Dermis microvascular lymphatic vessel endothelial cell (primary cell): ENCODE measurements at places on chromosomes 4 and X.

DNA sequence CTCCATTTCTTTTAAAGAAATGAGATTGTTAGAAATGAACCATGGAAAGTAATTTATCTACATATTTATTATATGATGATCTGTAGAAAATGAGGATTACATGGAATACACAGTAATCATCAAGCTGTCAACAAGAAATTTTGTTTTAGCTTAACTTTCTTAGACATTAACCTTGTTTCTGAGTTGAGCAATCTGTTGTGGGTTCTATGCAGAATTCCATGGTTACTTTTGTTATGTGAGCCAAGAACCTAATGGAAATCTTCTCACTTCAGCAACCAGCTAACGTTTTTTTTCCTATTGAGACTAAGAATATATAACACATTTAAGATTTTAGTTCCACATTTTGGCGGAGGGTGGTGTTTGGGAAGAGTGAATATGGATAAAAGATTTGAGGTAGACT is 136.1 kb upstream of the SLC4A4 start:
- DNase-seq = no peak

DNA sequence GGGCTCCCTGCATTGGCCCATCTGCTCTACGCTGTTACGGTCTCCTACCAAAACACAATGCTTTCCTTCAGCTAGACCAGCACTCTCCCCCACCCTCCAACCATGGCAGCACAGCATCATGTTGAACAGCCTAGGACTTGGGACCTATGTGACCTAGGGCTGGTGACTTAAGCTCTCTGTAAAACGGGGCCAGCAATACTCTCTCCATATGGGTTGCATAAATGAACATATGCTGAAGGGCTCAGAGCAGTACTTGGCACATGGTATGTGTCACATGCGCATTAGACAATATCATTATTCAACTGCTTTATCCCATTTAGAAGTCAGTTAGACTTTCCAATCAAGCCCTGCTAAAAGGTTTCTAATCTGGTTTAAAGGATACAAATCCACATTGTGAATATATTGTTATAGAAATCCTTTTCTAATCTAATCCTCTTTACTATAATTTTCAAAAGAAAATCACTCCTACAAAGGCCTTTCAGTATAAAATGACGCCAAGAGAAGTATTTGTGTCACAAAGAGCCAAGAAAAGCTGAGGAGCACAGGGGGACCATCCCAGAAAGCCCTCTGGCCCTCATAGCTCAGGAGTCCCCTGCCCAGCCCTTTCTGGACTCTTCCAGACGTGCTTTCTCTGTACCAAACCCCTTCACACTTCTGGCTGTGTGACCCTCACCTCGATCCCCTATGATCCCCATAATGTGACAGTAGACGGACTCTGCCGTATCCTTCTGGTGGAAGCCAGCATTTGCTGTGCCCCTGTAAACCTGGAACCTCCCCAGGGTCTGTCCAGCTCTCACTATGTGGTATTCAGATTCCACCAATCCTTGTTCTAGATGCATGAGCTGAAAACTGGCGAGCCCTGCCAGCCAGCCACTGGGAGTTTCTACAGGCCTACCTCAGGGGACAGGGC is 42.3 kb downstream of the NSG1 start:
- no peak for DNase-seq

DNA sequence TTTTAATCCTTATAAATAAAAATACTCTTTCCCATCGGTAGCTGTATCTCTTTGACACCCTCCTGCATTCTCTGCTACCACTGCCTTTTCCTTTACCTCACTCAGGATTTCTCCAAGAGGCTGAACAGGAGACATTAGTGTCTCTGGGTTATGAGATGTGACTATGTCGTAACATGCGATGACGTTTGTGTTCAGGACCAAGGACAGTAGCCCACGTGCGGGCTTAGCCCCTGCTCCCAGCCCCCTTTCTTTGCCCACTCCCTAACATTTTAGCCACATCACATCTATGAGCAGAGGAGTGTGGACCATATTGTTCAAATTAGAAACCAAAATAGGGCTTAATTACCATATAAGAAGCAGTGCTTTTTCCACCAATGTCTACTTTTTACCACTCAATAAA is 369.3 kb downstream of the FBXW7 start:
- DNase-seq = no peak

DNA sequence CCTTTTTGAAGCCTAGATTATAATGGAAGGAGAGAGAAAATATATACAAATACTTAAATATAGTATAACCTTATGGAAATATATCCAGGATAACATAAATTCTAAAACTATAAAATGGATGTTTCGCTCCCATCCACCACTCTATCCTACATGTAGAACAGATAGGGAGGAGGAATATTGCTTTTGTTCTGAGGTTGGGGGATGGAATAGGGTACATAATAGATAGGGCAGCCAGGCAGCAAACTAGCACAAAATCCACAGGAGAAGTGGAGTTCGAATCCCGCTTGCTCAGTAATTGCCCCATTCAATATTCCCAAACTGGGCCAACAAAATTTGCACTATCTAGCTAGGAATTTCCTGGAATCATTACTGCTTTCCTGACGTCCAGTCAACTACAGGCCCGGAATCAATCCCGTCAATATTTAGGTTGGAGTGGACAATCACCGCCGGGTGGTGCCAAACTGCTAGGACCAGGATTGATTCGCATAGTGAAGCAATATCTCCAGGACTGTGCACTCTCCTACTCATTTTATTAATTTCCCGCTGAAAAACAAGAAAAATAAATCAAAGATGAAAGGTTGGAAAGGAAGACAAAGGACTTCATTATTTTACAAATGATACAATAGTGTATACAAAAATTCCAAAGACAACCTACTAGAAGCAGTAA is 40.4 kb upstream of the PAPSS1 start:
- DNase-seq = peak; percentile 72

DNA sequence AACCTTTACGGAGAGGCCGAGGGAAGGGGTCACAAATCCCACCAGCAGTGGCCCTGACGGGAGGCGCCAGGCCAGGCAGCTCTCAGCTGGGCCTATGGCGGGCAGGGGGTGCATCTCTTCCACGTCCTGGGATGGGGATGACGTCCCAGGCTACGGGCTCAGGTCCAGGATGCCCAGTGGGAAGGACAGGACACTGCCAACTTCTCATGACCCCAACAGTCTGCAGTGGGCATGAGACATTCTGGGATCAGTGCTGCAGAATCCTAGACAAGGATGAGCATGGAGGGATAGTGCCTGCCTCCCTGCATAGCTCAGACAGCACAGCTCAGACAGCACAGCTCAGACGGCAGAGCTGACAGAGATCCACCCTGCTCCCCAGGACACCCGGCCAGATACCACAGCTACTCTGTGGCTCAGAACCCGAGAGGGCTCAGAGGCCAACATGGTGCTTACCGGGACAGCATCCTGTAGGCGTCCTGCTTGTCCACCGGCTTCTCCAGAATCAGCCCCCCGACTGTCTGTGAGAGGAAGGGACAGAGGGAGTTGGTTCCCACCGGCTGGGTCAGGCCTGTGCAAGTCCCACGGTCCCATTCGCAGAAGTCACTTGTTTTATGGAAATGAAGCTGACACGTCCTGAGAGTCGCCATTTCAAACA is 17.3 kb downstream of the ASMTL start:
- no peak for DNase-seq

DNA sequence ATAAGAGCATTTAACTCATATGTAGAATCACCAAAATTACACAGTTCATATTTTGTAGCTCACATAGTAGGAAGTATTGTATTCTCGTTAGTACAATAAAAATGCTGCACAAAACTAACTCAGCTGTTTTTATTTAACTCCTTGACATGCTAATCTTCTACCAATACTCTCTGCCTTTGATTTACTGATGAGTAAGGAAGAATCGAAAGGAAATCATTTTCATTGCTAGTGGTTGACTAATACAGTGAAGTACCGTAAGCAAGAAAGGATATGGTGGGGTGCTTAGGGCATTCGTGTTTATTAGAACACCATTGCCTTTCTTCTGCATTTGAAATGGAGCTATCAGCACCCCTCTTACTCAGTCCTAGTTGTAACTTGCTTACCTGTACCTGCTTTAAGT is 1239.1 kb upstream of the TENM3 start:
- no peak for DNase-seq

DNA sequence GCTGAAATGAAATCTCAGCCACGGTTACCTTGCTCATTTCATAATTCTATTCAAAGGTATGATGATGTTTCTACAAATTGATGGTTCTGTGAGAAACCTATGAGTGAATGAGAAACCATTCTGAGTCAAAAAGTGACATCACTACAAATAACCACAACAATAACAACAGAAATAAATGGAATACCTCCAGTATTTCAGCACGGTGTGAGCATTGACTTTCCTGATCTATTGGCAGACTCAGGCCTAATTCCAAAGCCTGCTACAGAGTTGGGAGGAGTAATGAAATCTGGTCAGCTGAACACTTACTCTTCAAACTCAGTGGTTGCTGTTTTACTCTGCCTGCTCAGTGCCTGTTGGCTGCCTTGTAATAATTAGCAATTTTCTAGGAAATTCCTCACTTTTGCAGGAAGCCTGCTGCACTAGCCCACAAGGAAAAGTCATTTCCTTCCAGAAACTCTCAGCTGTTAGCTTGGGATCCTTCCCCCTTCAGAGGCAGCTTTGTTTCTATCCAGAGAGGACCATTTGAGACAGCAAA is 18.8 kb upstream of the SYNPO2 start:
- peak; percentile 37 for DNase-seq

- DNase-seq = no peak
These were observed 58.0 kb downstream of the SEPTIN11 start for GRCh38 chr4:77007358-77008230.

DNA sequence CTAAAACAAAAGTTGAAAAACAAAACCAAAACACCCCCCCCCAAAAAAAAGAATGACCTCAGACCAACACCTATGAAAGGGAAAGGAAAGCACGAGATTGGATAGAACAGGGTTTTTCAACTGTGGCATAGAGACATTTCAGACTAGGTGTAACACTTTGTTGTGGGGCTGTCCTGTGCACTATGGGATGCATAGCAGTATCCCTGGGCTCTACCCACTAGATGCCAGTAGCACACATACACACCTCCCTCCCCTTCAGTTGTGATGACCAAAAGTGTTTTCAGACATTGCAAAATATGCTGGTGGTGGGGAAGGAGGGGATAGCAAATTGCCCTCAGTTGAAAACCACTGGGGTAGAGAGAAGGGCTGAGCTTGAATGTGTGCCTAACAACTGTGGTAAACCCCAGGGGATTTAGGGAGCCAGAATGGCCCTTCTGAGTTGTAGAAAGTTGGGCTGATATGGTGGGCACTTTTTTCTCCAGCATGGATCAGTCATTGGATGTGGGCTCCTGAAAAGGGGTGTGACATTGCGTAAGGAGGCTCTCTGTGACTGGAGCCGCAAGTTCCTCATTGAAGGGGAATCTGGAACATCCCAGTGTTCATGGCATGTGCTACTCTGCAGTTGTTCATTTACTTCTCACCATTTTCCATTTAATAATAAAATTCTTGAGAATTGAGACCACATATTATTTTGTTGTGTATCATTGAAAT is 8.8 kb upstream of the GEMIN8 start:
- no peak for DNase-seq

GRCh38 chrX:79412972-79413371 is 45.8 kb upstream of the ITM2A start:
- peak; percentile 47 for DNase-seq

- DNase-seq = no peak
These were observed 173.1 kb downstream of the STK32B start for GRCh38 chr4:5224340-5224739.

DNA sequence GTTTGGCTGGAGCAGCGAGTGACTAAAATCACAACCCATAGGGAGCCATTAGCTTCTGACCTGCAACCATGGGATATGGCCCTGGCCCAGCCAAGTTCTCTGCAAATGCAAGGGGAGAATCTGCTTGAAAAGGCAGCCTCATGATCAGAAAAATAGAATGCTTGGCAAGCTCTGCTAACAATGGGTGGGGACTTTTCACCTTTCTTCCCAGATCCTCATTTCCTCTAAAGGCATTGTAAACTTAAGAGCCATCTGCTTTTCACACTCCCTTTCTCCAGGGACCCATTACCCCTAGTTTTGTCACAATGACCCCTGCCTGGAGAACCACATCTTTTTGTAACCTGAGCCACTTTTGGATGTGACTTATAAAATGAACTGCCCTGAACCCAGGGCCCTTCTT is 104.3 kb downstream of the PARM1 start:
- no peak for DNase-seq

GRCh38 chr4:175282407-175282806 is 364.2 kb downstream of the ADAM29 start:
- DNase-seq = no peak

GRCh38 chrX:151675121-151675746 is 20.0 kb upstream of the PRRG3 start:
- DNase-seq = no peak

- no peak for DNase-seq
These were observed 11.5 kb downstream of the LARP7 start for GRCh38 chr4:112648263-112649054.

DNA sequence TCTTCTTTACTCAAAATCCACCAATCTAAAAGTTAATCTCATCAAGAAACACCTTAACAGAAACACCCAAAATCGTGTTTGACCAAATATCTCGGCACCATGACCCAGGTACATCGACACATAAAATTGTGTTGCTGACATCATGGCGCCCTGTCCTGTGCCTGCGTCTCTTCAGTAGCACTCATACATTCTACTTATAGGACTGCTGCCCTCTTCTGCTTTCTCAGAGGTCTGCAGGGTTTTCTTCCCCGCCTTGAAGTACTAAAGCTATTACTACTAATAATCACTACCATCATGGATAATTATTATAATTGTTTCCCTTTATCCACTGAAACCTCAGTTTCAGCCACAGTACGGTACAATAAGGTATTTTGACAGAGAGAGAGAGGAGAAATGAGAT is 1403.1 kb upstream of the TENM3 start:
- no peak for DNase-seq

DNA sequence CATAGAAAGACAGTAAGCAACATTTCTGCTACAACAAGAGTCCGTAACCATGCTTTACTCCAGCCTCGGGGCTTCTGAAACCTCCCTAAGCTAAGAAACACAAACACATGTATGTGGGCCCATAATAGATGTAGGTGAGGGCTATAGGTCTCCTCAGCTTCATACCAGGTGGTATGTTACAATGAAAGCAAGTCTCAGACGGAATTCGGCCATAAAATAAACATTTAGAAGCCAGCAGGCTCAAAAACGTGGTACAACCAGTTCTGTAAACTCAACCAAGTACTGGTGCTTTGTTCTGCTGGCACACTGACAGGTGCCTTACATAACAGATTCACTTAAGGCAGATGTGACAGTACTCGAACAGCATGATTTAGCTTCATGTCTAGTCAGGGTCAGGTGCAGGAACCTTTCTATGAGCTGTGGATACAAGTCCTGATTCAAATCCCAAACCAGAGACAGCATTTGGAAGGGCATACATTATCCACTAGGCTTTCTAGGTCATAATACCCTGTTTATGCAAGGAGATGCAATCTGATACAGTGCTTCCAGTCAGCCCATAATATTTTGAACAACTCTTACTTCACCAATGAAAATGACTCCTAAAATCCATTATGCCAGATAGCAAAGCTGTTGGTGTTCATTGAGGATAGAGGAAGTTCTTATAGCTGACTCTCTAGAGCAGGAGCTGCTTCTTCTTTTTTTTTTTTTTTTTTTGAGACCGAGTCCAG is 113.8 kb upstream of the ENPP6 start:
- no peak for DNase-seq

- DNase-seq = no peak
These were observed 1113.1 kb downstream of the FAT4 start for GRCh38 chr4:126427853-126428252.

GRCh38 chr4:146165221-146165620 is 10.3 kb upstream of the LSM6 start:
- no peak for DNase-seq

GRCh38 chrX:18992829-18993228 is 8.9 kb upstream of the PHKA2 start:
- DNase-seq = no peak
